ENCODE measurements at places on chromosomes 3 and 15. TPM values are rescaled to one million over a fixed set of nuclear protein-coding genes. Genes with fewer than 3 reads are reported as not detected.

DNA sequence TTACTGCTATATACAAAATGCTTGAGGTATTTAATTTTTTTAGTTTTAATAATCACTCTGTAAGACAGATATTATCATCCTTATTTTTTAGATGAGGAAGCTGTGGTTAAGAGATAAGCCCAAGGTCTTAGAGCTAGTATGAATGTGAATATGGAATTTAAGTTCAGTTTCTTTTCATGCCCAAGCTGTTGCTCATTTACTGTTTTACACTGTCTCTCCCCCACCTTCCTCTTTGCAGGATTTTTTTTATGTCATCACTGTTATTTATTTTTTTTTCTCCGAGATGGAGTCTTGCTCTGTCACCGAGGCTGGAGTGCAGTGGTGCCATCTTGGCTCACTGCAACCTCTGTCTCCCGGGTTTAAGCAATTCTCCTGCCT lies 22.5 kb downstream of the MAP2K5 start:
- no peak for DNase-seq

GRCh38 chr3:118863731-118864322 lies 170.8 kb downstream of the IGSF11 start:
- no peak for DNase-seq

GRCh38 chr15:77667338-77668234 lies 34.9 kb upstream of the LINGO1 start:
- no peak for DNase-seq

DNA sequence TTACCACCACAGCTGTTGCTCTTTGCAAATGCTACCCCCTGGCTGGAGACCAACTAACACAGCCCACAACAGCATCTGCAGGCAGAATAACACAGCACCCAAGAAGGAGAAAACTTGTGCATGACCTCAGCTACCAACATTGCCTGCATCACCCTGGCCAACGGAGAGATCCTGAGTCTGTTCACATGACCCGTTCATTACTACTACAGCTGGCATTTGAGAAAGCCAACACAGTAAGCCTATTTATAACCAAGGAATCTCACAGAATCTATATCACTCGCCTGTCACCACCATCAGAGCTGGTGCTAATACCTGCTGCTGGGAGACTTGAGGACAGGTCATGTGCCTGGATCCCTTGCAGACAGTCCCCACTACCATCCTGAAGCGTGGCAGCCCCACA lies 215.2 kb downstream of the POLQ start:
- DNase-seq = no peak

DNA sequence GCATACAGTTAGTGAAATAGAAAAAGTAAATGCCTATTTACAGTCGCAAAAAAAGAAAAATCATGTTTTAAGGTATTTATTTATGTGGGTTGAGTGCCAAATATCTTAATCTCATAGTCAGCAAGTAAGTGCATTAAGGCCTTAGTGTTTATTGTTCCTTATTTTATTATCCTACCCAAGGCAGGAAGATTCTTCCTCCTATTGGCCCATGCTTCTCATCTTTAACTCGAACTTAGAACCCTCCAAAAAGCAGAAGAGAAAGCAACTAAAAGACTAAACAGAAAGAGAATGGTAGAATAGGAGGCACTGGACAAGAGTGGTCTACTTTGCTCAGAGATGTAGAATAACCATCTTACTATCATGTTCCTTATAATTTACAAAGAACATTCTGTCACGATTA lies 7.5 kb downstream of the RFX7 start:
- no peak for DNase-seq

GRCh38 chr3:128021768-128022372 lies 30.4 kb upstream of the SEC61A1 start:
- no peak for DNase-seq

- DNase-seq = no peak
Measured at GRCh38 chr3:155271343-155271613, 22.2 kb downstream of the STRIT1 start.

GRCh38 chr15:47718497-47719437 lies 1.5 kb downstream of the SEMA6D start:
- DNase-seq = peak; percentile 38

GRCh38 chr15:46996359-46996758 lies 720.9 kb upstream of the SEMA6D start:
- no peak for DNase-seq

- no peak for DNase-seq
Measured at GRCh38 chr15:72774696-72775383, 8.7 kb downstream of the ADPGK start.

DNA sequence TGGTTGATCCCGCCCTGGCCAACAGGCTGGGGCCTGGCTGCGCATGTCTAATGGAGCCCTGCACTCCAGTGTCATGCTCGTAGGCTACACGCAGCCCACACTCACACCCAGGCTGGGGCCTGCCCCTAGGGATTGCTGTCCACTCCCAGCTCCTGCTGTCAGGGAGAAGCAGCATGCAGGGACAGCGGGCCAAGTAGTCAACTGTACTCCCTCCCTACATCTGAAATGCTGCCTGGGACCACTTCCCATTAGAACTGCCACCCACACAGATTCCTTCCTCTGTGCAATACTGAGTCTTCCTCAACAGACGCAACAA lies 16.1 kb downstream of the ALS2CL start:
- DNase-seq = no peak

- DNase-seq = no peak
Measured at GRCh38 chr15:82103468-82103867, 57.6 kb upstream of the MEX3B start.

DNA sequence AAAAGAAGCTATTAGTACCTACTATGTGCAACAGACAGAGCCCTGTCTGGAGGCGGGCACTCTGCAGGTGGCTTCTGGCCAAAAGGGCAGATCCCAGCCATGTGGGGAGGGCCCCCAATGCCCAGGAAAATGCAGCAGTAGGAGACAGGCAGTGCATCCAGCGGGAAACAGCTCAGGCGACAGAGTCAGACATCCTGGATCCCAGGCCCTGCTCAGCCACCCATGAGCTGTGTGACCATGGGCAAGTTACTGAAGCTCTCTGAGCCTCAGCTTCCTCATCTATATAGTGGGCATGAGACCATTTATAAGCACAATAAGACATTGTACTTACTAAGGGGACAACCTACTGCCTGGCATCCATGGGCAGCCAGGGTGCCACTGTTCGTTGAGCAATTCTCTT lies 25.8 kb downstream of the NUP210 start:
- DNase-seq = no peak

DNA sequence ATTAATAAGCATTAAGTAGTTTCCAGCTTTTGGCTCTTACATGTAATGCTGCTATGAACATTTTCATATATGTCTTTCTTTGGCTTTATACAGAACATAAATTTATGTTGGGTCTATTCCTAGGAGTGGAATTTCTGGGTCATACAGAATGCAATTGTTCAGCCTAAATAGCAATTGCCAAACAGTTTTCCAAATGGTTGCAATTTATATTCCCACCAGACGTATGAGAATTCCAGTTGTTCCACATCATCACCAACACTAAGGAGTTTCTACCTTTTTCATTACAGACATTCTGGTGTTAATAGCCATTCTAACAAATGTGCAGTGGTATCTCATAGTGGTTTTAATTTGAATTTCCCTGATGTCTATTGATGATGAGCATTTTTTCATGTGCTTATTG lies 160.1 kb upstream of the TMC3 start:
- DNase-seq = no peak

- DNase-seq = peak; percentile 28
Measured at GRCh38 chr15:77470235-77470634, 49.5 kb downstream of the HMG20A start.

DNA sequence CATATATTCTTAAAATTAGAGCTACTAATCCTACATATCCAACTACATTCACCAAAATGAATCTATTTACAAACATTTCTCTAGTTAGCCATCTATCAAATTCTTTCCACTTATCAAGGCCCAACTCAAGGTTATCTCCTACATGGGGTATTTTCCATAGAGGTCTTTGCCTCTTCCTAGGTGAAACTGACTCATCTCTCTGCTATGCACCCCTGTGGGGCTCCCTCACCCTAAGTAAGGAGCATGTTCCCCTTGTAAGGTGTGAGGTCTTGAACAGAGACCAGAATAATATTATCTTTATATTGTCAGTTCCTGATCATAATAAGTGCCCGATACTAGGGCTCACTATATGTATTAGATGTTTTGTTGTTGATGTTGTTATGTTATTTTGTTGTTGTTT lies 74.6 kb upstream of the TSC22D2 start:
- no peak for DNase-seq

The GRAMD1C gene
- total RNA-seq = 16.6 TPM

The LINGO1 gene
- total RNA-seq = 0.13 TPM

The CHSY1 gene
- 28.4 TPM for total RNA-seq

The LRRC31 gene
- total RNA-seq = not detected

The EFCAB12 gene
- total RNA-seq = under 0.01 TPM
